Anterior cingulate cortex (tissue), 58 donors: ENCODE measurements at places on chromosomes 2 and 18.

DNA sequence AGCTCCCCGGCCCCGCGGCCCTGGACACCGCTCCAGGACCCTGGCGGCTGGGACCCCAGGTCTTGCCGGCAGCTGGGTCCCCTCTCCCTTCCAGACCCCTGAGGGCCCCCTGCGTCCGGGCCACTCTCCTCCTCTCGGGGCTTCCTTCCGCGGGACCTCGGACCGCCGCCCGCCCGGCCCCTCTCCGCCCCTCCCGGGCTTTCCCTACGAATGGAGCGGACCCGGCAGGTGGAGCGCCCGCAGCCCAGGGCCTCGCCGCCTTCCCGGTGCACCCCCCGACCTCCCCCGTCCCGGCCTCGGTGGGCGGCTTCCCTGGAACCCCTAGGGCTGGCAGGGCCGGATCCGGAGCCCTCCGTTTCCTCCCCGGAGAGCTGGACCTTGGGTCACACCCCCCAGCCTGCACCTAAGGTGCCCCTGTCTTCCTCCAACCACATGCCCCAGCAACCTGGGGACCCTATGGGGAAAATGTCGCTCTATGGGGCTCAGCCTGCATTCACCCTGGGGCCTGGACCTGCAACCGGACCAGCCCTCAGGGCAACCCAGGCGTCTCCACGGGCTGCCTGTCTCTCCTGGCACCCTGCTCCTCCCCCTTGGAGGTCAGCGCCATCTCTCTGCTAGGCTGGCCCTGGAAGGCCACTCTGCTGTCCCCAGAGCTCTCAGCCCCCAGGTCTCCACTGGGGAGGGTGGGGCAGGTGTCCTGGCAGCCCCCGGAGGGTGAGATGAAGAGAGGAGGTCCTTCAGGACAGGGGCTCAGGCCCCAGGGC lies 730 bp downstream of the B3GNT7 start:
- no peak for DNase-seq

DNA sequence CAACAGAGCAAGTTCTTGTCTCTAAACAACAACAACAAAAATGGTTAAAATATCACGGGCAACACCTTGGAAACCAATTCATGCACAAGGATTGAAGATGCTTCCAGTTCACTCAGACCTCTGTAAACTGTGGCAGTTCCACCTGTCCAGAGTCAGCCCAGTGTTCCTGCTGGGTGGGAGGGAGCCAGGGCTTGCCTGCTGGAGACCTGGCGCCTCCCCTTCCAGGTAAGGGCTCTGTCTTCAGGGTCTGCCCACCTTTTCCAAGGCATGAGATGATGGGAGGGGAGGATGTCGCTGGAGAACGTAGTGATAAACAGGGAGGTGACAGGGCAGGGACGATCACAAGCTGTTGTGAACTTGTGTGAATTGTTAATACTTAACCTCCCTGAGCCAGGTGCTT lies 9.8 kb upstream of the GPC1 start:
- DNase-seq: no peak

GRCh38 chr2:41540272-41540998 lies 507.4 kb upstream of the PKDCC start:
- DNase-seq: no peak

- no peak for DNase-seq
These were observed 17.4 kb downstream of the ZNF521 start for GRCh38 chr18:25334588-25334987.

DNA sequence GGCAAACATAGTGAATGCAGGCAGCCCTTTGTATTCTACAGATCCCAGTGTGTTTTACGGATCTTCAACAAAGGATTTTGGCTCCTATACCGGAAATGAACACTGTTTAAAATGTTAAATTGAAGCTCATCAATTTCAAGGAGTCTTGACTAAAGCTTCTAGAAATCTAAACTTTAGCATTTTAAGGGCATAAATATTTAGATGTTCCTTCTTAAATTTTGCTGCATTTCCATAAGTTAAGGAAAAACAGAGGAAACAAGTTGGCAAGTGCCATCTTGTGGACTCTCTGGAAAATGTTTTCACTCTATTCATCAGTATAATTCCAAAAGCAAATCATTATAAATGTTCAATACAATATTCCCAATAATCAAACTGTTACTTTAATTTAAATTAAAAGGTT lies 19.6 kb downstream of the CHN1 start:
- DNase-seq: no peak
